AG08395 (cell line): ENCODE measurements at places on chromosomes 7 and 10.
A peak's percentile ranks its signal among the peaks of the same experiment; 100 is the strongest.

GRCh38 chr7:44308596-44309270 lies 16.7 kb downstream of the CAMK2B start:
- DNase-seq = no peak

DNA sequence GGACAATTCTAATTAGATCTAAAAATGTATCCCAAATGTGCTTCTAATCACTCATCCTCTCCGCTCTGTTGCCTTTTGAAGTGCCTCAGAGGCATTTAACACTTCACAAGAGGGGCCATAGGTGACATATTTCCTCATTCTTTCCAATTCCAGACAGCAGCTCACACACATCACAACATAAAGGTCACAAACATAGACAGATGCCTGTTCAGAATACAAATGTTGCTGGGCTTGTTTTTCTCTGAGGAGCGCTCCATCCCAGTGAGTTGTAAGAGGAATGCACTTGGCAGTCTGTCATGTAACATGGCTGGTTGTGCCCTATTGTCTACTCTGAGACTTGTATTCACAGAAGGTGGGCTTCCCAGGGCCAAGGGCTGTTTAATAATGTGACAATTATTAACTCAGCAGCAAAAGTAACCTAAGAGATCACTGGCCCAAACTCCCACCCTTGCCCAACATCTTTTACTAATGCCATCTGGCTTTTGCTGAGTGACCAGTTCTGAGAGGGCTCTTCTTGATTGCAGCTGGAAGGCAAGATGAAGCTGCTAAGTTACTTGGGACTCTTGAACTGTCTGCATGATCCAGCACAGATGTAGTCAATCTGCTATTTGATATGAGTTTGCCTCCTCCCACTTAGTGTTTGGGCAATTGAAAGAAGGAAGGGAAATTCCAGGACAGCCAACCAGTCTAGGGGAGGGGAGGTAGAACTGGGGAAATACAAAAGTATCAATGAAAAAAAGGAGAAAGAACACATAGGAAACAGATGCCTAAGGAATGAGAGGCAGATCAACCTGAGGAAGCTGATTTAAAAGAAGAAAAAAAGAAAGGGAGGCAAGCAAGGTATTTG lies 13.6 kb downstream of the PON2 start:
- DNase-seq = no peak

GRCh38 chr10:101560298-101561067 lies 27.6 kb downstream of the POLL start:
- no peak for DNase-seq

DNA sequence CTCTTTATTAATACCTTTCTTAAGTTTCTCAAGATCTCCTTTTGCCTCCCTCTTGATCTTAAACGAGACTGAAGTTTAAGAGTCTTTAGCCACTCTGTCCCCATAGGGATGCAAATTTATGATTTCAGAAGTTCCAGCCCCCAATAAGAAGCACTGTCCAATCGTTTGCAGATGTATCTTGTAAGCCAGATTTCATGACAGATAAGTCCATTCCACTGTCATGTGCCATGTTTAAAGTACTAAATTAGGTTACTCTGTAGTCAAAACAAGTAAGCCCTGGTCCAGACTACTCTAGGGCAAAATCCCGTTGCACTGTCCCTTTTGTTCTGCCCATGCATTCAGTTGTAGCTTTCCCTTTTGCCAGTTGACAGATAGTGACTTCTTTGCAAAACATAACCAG lies 157.2 kb upstream of the KAT6B start:
- peak; percentile 21 for DNase-seq

- no peak for DNase-seq
These were observed 28.6 kb downstream of the ADARB2 start for GRCh38 chr10:1708746-1709145.

- peak; percentile 49 for DNase-seq
These were observed 209.4 kb upstream of the PRSS1 start for GRCh38 chr7:142539901-142540300.

DNA sequence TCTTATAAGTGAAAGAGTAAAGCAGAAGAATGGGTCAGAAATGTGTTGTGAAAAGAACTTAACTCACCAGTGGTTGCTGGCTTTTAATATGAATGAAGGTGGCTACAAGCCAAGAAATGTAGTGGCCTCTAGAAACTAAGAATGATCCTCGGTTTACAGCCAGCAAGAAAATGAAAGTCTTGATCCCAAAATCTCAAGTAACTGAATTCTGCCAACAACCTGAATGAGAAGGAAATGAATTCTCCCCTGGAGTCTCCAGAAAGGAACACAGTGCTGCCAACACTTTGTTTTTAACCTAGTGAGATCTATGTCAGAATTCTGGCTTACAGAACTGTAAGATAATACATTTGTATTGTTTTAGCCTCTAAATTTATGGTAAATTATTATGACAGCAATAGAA lies 193.0 kb downstream of the FZD1 start:
- DNase-seq = no peak

- no peak for DNase-seq
These were observed 55.6 kb downstream of the PARP12 start for GRCh38 chr7:140007051-140007690.

GRCh38 chr7:106460792-106461254 lies 176.0 kb upstream of the NAMPT start:
- DNase-seq = no peak

DNA sequence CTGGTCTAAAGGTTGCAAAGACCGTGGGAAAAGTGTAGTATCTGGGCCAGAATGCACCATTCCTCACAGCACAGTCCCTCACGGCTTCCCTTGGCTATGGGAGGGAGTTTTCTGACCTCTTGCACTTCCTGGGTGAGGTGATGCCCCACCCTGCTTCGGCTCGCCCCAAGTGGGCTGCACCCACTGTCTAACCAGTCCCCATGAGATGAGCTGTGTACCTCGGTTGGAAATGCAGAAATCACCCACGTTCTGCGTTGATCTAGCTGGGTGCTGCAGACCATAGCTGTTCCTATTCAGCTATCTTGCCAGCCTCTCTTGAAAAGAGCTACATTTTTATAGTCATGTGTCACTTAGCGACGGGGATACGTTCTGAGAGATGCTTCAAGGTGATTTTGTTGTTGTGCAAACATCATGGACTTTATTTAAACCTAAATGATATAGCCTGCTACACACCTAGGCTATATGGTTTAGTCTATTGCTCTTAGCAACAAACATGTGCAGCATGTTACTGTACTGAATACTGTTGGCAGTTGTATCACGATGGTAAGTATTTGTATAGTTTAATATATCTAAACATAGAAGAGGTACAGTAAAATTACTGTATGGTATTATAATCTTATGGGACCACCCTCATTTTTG lies 120.0 kb downstream of the PPP1R9A start:
- DNase-seq = no peak

GRCh38 chr10:78959217-78959923 lies 109.4 kb upstream of the ZMIZ1 start:
- no peak for DNase-seq

- DNase-seq = no peak
These were observed 62.7 kb upstream of the RNF32 start for GRCh38 chr7:156577645-156578577.

DNA sequence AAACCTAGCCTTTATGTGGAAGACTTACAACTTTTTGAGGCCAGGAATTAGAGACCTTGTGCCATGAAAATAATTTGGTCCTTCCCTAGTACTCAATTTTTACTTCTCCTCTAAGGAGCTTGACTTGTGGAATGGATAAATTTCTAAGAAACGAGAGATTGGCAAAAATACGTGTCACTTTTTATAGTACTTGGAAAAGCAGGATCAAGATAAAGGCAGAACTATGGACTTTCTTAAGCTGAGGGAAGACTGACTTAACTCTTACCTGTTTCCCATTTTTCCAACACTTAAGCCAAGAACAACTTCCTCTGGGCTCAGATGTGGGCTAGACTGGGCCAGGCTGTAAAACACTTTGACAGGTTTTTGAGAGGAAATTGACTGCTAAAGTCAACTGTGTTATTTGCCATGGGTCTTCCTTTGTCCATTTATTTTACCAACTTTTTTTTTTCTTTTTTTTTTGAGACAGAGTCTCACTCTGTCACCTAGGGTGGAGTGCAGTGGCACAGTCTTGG lies 2.0 kb upstream of the WBP1L start:
- DNase-seq = no peak
